Keratinocyte (primary cell): ENCODE measurements at places on chromosomes 11 and 22.

DNA sequence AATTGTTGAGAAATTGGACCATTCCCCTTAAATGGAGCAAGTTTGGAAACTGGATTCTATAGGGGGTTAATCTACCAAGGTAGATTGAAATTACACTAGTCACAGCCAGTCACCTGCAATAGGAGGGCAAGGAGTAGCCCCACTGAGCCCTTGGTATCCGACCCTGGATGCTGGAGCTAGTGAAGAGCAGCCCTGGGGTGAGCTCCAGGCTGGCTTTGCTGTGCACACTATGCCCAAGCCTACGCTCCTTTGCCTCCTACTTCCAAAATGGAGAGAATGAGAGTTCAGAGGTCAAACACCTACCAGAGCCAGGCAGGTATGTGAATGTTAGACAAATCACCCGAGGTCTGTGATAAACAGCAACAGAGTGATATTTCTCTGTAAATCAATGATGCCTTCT is 23.7 kb downstream of the SNU13 start:
- DNase-seq, result no peak

DNA sequence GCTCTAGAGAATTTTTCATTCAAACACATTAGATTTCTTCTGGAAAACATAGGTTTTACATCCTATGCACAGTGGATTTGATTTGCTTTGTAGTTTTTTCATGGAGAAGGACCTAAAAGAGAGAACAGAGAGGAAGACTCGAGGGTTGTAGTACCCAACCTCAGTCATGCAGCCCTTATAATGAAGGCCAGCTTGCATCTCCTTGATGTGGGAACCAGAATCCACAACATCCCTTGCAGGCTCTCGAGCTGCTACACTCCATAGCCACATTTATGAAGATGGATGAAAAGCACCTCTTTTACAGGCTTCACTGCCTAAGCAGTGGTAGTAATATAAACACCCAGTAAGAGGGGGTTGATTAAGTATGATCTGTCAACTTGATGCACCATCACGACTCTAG is 9.5 kb upstream of the OR5B12 start:
- DNase-seq, result no peak

DNA sequence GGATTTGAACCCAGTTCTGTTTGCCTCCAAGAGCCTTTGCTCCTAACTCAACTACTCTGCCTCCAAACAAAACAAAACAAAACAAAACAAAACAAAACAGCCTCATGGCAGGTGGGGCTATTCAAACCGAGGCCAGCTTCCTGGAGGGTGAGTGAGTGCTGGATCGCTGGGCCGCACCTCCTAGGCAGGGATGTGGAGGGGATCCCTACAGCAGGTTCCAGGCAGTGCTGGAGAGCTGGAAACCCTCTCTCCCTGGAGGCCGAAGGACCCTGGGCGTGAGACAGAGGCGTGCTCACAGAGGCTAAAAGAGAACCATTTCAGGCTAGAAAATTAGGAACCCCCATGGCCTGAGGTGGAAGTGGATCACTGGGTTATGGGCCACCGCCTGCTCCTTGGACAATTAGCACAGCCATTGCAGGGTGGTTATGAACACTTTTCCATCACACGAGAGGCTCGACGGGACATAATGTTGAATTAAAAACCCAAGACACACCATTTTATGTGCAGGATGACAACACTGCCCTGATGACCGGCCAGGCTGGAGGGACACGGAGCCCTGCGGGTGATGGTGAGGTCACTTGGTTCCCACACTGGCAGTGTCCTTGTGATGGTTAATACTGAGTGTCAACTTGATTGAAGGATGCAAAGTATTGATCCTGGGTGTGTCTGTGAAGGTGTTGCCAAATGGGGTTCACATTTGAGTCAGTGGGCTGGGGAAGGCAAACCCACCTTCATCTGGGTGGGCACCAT is 35.2 kb downstream of the SHISAL1 start:
- no peak for DNase-seq

- DNase-seq, result no peak
Measured at GRCh38 chr22:45709866-45710265, 38.2 kb downstream of the ATXN10 start.

GRCh38 chr11:92411431-92411830 is 186.8 kb downstream of the FAT3 start:
- DNase-seq, result no peak

DNA sequence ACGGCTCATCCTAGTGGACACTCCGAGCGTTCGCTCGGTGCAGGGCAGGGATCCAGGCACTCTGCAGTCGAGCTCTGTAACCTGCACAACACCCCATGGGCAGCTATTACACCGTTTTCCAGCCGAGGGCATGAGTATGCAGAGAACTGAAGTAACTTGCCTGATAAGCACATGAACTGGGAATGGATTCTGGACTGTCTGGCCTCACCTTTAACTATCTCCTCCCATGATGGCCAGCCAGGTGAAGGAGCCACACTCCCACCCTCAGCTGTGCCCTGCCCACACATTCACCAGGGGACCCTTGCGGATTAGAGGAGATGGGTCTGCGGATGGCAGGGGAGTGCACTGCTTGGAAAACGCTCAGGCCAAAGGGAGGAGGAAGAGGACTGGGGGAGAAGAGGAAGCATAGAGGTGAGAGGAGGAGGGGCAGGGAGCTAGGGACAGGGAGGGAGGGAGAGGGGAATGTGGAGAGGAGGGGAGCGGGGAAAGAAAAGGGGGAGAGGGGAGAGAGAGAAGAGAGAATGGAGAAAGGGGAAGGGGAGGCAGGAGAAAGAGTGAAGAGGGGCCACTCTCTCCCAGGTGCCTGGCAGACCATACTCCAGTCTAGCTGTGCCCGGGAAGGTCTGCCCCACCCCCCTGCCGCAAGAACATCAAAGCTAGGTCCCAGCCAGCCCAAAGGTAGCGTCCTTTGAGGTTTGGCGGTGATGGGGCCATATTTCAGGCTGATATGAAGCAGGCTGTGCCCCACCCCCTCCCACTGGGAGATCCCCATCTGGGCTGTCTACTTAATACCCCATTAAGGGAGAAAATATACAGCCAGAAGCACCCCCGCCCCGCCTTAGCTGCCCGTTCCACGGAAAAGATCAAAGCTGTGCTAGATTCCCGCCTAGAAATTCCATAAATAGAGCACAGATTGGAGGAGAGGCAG is 33.2 kb upstream of the TCF20 start:
- no peak for DNase-seq

- DNase-seq, result no peak
Measured at GRCh38 chr11:60869451-60869825, 2.1 kb downstream of the ZP1 start.

GRCh38 chr11:112770487-112770886 is 190.7 kb upstream of the NCAM1 start:
- no peak for DNase-seq

- no peak for DNase-seq
Measured at GRCh38 chr11:82038154-82038553, 695.5 kb downstream of the FAM181B start.

DNA sequence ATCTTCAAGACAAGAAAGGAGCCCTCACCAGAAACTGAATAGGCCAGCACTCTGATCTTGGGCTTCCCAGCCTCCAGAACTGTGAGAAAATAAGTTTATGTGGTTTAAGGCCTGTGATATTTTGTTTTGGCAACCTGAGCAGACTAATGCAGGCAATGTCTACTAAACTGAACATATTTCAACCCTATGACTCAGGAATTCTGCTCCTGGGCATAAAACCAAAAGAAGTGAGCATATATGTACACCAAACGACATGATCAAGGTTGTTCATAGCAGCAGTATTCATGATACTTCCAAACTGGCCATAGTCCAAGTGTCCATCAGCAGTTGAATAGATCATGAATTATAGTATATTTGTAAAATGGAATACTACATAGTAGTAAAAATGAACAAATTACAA is 29.0 kb downstream of the CSNK2A3 start:
- DNase-seq, result no peak

DNA sequence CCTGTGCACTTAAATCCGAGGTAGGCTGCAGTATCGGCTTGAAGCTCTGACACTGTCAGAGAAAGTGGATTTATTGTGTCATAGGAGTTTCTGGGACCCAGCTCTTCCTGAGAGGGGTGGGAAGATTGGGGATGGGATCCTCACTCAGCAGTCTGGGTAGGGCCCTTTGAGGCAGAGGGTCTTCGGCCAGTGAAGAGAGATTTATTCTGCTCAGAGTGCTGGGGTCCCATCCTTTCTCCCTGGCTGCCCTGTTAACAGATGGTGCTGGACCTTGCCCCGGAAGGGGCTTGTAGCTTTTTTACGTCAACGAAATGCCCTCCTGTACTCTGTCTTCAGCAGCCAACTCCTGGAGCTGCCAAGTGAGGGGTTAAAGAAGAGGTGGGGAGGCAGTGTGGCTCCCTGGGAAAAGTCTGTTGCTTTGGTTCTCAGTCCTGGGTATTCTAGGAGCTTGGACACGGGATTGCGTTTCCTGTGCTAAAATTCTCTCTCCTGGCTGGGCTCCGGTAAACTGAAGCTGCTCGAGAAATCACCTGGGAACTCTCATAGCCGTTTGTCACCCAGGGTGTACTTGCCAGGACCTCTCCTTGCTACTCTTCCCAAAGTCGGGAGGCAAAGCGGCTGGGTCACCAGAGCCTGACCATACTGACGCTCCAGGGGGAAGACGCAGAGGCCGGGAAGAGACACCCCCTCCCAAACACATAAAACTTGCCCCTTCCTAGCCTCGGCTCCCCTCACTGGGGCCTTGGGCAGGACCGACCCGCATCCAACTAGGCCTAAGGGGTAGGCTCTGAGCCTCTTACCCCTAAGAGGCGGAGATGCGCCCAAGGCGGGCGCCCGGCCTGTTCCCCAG is 806 bp upstream of the SMDT1 start:
- DNase-seq, result no peak

DNA sequence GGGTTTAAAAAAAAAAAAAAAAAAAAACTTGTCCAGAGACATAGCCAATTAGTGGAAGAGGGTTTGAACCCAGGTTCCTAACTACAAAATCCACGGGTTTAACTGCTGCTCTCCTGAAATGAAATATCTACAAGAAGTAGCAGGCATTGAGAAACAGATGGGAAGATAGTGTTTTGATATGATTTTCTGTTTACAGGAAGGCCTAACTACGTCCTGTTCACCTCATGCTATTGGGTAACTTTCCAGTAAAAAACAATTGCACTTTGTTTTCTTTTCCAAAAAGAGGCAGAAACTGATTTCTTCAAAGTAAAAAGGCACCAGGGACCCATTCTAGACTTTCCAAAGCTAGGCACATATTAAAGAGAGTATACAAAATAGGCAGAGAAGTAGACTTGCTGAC is 5.9 kb upstream of the C11orf91 start:
- DNase-seq, result no peak

GRCh38 chr11:125412509-125412908 is 83.6 kb downstream of the FEZ1 start:
- DNase-seq, result peak; percentile 45

- no peak for DNase-seq
Measured at GRCh38 chr11:74169738-74170458, 904 bp downstream of the C2CD3 start.

GRCh38 chr11:31493235-31493634 is 16.2 kb downstream of the IMMP1L start:
- no peak for DNase-seq

GRCh38 chr11:123945132-123945531 is 1.5 kb upstream of the OR6T1 start:
- no peak for DNase-seq

- DNase-seq, result no peak
Measured at GRCh38 chr11:32435942-32436750, 807 bp upstream of the WT1 start.

GRCh38 chr11:57153448-57153847 is 28.3 kb upstream of the LRRC55 start:
- no peak for DNase-seq

- no peak for DNase-seq
Measured at GRCh38 chr11:116838321-116839084, 1.1 kb upstream of the APOA1 start.

DNA sequence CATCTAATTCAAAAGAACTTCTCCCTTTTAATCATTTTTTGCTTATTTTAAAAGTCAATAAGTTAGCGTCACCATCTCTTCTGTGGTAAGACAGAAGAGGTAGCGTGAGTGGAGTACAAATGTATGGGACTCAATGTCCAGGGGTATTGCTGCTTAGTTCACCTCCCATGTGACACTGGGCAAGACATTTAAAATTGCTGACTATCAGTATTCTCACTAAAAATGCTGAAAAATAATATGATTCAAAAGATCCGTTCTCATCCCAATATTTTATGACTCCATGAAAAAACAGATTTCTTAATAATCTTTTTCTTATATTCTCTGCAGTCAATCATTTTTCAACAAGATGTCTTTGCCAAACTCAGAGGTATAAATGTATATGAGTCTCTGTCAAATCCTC is 68.1 kb upstream of the LRRC4C start:
- DNase-seq, result no peak

GRCh38 chr22:50529416-50529896 is 356 bp downstream of the TYMP start:
- no peak for DNase-seq

GRCh38 chr11:56852131-56852530 is 103.6 kb upstream of the OR9G4 start:
- DNase-seq, result no peak

GRCh38 chr11:74226907-74227306 is 55.8 kb downstream of the PPME1 start:
- no peak for DNase-seq

GRCh38 chr11:132358573-132358953 is 988.1 kb downstream of the NTM start:
- DNase-seq, result no peak
